ENCODE measurements at places on chromosomes 6 and 20.

DNA sequence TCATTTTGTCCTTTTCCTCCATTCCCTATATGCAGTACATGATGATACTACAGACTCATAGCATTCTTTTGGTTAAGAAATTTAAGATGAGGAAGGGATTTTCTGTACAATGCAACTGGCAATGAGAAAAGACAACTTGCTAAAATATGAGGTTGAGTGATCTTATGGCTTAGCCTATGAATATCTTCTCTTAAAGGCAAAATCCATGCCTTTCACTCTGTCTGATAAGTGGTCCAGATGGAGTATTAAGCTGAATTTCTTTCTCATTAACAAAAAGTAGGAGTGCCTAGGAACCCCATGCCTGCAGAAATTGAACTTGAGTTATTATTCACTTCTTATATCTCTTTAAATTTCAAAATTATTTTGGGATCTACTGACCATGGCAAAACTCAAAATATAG lies 135.3 kb downstream of the GRIK2 start:
- no peak for DNase-seq

- no peak for DNase-seq
Measured at GRCh38 chr6:165098165-165098564, 211.2 kb downstream of the C6orf118 start.

GRCh38 chr6:36149476-36149875 lies 19.2 kb downstream of the MAPK13 start:
- no peak for DNase-seq

- DNase-seq: no peak
Measured at GRCh38 chr6:53441035-53441493, 92.3 kb upstream of the ELOVL5 start.

DNA sequence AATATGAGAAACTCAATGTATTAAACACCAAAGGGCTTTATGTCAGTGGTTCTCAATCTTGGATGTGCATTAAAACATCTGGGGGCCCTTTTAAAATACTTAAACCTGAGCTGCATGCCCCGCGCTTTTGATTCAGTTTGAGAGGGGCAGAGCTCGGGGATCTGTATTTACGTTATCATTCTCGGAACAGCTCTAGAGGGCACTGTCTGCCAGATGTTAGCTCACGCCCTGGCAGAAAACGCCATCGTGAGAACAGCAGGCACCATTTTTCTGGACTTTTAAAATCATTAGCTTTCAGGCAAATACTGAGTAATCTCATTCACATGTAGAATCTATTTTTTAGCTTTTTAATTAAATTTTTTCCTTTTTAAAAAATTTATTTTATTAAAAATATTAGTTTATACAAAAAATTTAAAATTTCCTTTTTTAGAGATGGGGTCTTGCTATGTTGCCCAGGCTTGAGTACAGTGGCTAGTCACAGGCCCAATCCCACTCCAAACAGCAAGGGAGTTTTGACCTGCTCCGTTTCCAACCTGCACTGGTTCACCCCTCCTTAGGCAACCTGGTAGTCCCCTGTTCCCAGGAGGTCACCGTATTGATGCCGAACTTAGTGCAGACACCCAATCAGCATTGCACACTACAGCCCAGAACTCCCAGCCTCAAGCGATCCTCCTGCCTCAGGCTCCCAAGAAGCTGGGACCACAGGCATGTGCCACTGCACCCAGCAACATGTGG lies 30.0 kb upstream of the ZNF133 start:
- no peak for DNase-seq

GRCh38 chr6:53327017-53327395 lies 21.7 kb downstream of the ELOVL5 start:
- no peak for DNase-seq

- DNase-seq: no peak
Measured at GRCh38 chr20:13648291-13649228, 9.8 kb upstream of the TASP1 start.

DNA sequence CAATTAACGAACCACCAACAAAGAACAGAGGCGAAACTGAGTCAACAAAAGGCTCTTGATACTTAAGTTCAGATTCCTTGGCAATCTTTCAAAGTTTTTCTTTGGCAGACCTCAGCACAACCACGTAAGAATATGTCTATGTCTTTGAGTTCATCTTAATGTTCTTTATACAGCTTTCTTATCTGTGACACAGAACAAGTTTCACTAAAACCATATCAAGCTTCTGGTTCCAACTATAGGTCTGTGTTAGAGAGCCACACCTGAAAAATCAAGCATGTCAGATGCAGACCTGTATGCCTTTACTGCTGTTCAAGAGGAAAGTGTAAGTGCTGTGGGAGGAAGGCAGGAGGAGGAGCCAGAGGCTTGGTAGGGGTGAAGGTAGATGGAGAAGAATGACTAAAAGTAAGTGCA lies 271.3 kb downstream of the KHDC1L start:
- DNase-seq: no peak

- no peak for DNase-seq
Measured at GRCh38 chr6:168332020-168332419, 12.4 kb upstream of the DACT2 start.

DNA sequence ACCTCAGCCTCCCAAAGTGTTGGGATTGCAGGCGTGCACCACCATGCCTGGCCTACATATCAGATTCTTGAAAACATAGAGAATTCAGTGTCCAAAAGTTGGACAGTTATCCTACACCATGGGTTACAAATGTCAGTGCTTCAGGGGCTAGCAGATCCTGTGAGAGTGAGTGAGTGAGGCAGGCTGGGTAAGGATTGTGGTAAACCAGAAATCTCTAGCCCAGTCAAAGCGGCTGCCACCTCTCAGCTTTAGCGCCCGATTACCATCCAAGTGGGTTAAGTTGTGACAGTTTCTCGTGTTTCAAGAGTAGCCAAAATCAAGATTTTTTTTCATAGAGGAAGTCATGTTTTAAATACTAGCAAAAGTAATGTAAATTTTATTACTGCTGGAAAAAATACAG lies 21.9 kb upstream of the CSE1L start:
- no peak for DNase-seq

DNA sequence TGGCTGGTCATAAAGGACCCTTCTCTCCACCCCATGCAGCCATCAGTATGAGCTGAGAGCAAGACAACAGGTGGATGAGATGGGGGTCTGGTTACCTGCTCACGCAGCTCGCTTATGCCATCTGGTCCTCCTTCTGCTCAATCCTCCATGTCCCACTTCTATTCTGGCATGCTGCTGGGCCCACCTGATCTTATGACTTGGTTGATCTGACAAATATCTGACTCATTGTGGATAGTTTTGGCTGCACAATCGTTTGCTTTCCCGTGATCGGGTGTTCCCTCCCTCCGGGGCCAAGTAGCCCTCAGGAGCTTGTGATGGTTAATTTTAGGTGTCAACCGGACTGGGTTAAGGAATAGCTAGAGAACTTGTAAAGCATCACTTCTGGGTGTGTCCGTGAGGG lies 26.6 kb upstream of the ELMO2 start:
- DNase-seq: no peak

- no peak for DNase-seq
Measured at GRCh38 chr6:35091346-35092083, 49.6 kb downstream of the TCP11 start.

- DNase-seq: no peak
Measured at GRCh38 chr20:60990643-60991042, 261.4 kb upstream of the CDH4 start.

GRCh38 chr6:144090384-144090783 lies 5.0 kb downstream of the SF3B5 start:
- DNase-seq: no peak

DNA sequence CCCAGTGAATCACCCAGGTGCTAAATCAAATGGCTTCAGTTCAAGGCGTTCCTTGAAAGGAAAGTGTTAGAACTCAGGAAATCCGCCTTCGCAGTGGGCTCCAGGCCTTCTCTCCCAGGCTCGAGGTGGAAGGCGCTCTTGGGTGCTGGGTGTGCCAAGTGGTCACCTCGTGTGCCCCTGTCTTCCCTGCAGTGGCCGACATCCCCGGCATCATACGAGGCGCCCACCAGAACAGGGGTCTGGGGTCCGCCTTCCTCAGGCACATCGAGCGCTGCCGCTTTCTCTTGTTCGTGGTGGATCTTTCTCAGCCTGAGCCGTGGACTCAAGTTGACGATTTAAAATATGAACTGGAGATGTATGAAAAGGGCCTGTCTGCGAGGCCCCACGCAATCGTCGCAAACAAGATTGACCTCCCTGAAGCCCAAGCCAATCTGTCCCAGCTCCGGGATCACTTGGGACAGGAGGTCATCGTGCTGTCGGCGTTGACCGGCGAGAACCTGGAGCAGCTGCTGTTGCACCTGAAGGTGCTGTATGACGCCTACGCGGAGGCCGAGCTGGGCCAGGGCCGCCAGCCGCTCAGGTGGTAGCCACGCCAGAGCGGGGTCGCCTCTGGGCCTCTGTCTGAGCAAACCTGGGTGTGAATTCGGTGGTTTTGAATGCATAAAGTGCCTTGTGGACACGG lies 17.8 kb downstream of the MTG2 start:
- DNase-seq: no peak

DNA sequence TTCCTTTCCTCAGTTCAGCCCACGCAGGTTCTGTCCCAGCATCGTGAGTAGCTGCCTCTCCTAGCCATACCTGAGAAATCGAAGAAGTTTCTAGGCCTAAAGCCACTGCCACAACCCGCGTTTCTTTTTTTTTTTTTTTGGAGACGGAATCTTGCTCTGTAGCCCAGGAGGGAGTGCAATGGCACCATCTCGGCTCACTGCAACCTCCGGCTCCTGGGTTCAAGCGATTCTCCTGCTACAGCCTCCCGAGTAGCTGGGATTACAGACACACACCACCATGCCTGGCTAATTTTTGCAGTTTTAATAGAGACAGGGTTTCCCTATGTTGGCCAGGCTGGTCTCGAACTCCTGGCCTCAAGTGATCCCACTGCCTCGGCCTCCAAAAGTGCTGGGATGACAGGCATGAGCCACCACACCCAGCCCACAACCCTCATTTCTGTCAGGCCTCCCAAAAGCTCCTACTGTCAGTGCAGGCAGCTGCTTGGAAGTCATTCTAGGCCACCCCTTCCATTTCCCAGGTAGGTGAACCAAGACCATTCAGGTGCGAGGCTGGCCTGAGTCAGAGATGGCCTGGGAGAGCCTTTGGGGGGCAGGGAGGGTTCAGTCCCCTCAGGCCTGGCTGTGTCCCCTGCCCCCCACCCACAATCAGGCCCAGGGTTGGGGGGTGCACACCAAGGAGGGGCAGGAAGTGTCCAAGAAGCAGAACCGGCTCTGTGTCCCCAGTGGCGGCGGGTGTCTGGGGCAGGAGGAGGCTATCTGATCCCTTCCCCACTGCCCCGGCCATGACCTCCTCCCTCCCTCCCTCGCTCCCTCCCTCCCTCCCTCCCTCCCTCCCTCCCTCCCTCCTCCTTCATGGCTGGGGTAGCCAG lies 47.2 kb downstream of the NOL4L start:
- DNase-seq: no peak

DNA sequence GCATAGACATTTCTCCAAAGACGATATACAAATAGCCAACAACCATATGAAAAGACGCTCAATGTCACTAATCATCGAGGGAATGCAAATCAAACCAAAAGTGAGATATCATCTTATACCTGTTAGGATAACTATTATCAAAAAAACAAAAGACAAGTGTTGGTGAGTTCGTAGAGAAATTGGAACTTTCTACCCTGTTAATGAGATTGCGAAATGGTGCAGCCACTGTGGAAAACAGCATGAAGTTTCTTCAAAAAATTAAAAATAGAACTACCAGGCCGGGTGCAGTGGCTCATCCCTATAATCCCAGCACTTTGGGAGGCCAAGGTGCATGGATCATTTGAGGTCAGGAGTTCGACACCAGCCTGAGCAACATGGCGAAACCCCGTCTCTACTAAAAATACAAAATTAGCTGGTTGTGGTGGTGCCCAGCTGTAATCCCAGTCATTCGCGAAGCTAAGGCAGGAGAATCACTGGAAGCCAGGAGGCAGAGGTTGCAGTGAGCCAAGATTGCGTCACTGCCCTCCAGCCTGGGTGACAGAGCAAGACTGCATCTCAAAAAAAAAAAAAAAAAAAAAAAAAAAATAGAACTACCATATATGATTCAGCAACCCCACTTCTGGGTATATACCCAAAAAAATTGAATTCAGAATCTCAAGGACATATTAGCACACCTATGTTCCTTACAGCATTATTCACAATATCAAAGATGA lies 170.0 kb upstream of the ZNF184 start:
- DNase-seq: no peak

- DNase-seq: no peak
Measured at GRCh38 chr6:63389191-63389844, 69.5 kb upstream of the LGSN start.

DNA sequence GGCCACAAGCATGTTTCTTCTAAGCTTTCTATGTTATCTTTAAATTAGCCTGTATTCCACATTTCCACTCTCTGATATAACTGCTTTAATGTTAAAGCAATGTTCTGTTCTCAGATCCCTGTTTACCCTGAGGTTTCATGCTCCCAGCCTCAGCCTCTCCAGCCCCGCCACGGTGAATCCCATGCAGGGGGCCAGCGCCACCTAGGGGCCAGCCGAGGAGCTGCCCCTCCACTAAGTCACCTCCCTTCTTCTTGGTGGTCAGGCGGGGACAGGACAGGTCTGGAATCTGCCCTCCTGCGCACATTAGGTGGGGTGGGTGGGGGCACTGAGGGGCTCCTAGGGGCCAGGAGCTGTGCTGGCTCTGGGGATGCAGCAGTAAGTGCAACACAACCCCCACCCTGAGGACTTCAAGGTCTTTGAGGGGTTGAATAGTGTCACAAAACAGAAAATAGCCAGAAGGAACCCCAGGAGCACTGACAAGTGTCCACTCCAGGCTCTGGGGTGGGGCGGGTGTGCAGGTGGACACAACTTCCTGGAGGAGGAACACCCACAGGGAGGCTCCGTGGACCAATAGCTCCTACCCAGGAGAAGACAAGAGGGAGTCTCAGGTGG lies 61.6 kb downstream of the RAB44 start:
- DNase-seq: peak; percentile 83

GRCh38 chr20:18055261-18055660 lies 2.5 kb downstream of the OVOL2 start:
- DNase-seq: no peak

GRCh38 chr20:21534453-21534852 lies 20.6 kb upstream of the NKX2-2 start:
- no peak for DNase-seq

DNA sequence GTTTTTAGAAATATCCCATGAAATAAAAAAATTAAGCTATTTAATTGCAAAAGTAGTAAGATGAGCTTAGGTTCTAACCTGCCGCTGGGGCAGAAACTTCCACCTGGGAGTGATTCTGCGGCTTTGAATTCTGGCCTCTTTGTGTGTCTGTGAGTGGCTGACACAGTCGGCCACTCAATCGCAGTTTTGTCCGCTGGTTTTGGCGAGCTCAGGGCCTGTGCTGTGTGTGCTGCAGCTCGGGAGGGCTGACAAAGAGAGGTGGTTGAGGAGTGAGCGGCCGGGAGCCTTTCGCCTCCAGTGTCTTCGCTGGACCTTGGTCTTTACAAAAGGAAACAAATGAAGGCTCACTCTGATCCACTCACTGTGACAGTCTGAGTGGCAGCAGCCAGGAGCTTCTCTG lies 128.4 kb downstream of the TIAM2 start:
- no peak for DNase-seq

DNA sequence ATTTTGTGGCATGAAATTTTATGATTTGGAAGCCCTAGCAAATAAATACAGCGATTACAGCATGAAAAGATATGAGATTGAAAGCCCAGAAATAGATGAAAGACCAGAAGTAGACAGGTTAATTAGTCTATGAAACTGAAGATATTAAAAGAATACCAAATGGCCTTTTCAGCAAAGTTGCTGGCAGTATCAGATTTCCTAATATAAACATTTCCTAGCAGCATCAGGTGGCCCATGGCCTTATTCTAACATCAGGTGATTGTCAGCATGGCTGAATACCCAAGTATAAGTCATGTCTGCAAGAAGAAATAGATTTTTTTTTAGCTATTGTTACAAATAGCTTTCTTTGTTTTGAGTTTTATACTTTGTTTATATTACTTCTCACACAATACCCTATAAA lies 93.2 kb downstream of the CLVS2 start:
- DNase-seq: no peak

Measured in stimulated activated CD4-positive, alpha-beta T cell treated with anti-CD3 and anti-CD28 coated beads, TNF-alpha, amount 100 ng/mL, for 1 hour (primary cell).